ENCODE measurements at places on chromosomes 6 and 20.

- DNase-seq = no peak
Observed at GRCh38 chr6:69116658-69117057, 481.6 kb downstream of the ADGRB3 start.

- no peak for DNase-seq
Observed at GRCh38 chr20:49856904-49857303, 44.3 kb downstream of the SLC9A8 start.

GRCh38 chr6:5736016-5736738 is 270.5 kb downstream of the NRN1 start:
- no peak for DNase-seq

GRCh38 chr6:150651808-150652470 is 52.3 kb downstream of the PLEKHG1 start:
- DNase-seq = no peak

GRCh38 chr6:166595949-166596348 is 9.5 kb upstream of the RAMACL start:
- DNase-seq = no peak

DNA sequence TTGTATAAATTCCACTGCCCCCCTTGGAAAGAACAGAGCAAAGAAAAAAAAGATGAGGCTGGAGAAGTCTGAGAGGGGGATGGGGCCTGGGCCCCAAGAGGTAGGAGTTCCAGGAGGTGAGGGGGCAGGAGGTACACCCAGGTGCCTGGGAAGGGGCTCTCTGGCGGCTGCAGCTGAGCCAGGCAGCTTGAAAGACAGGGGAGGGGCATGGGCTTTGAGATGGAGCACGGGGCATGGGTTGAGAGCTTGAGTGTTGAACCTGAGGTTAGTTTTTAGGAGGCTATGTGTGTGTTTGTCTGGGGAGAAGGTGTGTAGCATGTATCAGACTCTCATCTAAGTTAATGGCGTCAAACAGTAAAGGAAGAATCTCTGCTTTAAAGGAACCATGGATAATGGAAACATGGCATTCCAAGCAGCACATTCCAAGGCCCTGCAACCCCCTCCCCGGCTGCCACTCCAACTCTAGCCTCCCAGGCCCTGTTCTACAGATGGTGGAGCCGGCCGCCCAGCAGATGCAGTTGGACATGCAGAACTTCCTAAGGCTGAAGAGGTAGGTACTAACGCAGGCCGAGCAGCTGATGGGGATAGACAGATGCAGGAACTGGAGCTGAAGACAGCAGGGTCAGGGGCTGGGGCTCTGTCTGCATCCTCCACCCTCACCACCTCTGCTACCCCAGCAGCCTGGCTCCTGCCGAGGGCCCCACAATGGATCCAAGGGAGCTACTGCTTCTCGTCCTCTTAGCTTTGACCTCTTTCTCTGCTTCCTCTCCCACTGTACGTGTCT is 42.1 kb downstream of the MDFI start:
- DNase-seq = no peak

- DNase-seq = no peak
Observed at GRCh38 chr6:31152781-31153180, 4.8 kb downstream of the CCHCR1 start.

- DNase-seq = no peak
Observed at GRCh38 chr6:157224951-157225574, 98.3 kb downstream of the TMEM242 start.

DNA sequence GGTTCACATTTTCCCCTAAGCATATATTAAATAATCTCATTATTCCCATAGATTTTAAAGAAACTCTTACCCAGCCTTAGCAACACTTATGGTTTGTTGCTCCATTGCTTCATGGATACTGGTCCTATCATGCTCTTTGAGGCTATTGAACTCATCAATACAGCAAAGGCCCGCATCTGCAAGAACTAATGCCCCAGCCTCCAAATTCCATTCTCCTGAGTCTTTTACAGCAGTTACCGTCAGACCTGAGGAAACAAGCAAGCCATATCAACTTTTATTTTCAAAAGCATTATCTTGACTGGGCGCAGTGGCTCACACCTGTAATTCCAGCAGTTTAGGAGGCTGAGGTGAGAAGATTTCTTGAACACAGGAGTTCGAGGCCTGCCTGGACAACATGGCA is 37.7 kb upstream of the ASF1A start:
- no peak for DNase-seq

GRCh38 chr6:169915769-169916550 is 164.5 kb downstream of the ERMARD start:
- DNase-seq = no peak

- peak; percentile 33 for DNase-seq
Observed at GRCh38 chr6:44264154-44265006, 971 bp downstream of the NFKBIE start.

DNA sequence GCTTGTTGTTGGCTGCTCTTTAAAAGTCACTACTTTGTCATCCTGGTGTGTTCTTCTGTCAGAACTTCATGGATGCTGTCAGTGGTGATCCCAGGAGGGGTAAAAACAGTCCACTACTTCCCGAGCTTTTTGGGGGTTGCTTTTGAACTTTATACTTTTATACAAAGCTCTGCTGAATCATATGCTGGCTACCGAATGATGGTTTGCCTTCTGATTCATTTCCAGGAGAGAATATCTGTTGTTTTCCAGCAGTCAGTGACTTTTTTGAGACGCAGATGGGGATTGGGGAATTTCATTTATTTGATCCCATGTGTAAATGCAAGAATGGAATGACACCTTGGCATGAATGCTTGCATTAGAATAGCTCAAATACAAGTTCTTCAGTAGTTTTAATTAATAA is 32.7 kb upstream of the COL10A1 start:
- no peak for DNase-seq

- no peak for DNase-seq
Observed at GRCh38 chr20:19779634-19780033, 21.6 kb downstream of the RIN2 start.

GRCh38 chr6:12008366-12009179 is 3.5 kb upstream of the HIVEP1 start:
- peak; percentile 84 for DNase-seq

DNA sequence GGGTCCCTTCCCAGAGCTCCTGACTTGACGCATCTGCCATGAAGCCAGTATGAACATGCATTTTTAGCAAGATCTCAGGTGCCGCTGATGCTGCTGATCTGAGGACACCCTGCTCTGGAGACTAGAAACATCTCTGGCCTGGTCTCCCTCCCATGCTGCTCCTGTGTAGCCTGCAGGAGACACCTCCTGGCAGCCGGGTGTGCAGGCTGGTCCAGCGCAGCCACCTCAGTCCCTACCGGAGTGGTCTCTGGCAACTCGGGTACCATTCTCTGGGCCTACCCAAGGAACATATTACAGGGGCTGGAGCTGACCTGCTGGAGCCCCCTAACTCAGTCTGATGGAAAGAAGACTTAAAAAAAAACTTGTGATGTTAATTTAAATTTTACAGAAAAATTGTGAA is 20.1 kb downstream of the PHACTR3 start:
- no peak for DNase-seq

- peak; percentile 17 for DNase-seq
Observed at GRCh38 chr6:27188885-27189418, 58.5 kb upstream of the PRSS16 start.

- DNase-seq = no peak
Observed at GRCh38 chr6:24833711-24834386, 35.1 kb upstream of the ARMH2 start.

DNA sequence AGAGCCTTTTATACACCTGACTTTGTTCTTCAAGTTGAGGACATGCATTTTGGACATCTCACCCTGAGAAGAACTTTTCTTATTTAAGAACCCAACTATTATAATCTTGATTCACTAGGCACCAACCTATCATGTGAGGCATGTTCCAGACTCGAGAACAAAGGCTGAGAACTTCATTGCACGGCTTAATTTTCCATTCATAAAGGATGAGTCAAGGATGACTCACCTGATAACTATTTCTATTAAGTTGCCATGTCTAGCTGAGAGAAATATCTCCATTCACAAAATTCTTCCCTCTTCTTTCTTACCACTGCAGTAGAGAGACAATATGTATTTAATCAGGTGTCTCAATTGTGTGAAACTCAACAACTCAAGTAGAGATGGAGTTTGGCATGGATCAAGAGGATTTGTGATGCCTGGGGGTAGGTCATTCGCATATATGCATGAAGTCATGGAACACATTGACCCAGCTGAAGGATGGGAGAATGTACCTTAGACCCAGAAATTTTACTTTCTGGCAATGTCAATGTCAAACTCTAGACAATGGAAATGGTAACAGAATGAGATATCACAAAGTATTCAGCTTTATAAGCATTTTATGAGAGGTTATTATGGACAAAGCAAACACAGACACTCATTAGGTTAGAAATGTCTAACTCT is 208.7 kb upstream of the PRND start:
- DNase-seq = no peak

Measured in effector CD4-positive, alpha-beta T cell (primary cell).